Germinal center (tissue), 1 donor: ENCODE measurements at places on chromosomes 13 and 19.

GRCh38 chr19:39843919-39844793 is 2.0 kb downstream of the FBL start:
- peak; percentile 54 for DNase-seq

DNA sequence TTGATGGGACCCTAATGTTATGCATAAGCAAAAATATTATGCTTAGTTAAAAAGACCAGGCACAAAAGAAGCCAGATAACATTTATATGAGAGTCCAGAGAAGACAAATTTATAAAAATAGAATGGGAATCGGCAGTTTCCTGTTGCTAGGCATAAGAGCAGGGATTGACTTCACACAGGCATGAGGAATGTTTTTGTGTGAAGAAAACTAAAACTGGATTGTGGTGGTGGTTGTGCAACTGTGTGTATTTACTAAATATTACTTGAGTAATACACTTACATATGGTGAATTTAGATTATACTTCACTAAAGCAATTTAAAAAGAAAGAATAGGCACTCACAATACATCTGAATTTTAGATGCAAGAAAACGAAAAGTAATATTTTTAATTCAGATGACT is 108.3 kb downstream of the SLITRK1 start:
- no peak for DNase-seq

- no peak for DNase-seq
These were observed 416.5 kb downstream of the EFNB2 start for GRCh38 chr13:106118996-106119395.

DNA sequence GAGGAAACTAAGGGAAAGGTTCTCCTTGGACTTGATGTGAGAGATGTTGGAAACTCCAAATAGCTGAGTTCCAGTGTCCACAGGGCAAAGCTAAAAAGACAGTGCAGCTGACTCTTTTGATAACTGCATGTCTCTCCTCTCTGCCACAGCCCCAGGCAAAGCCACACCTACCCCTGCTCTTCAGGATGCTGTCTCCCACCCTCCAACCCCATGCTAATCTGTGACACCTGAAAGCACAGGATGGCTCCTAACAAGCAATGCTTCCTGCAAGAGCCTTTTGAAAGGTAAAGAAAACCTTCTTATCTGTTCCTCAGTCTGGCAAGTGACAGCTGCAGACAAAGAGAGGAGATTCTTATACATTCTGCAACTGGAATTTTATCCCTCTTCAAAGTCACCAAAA is 14.5 kb downstream of the SLC46A3 start:
- DNase-seq, result no peak

- DNase-seq, result no peak
These were observed 2.1 kb downstream of the SLC27A5 start for GRCh38 chr19:58509731-58510083.

GRCh38 chr19:39154629-39155100 is 29.1 kb downstream of the PAK4 start:
- no peak for DNase-seq

- no peak for DNase-seq
These were observed 25.3 kb downstream of the POMP start for GRCh38 chr13:28684257-28684656.

DNA sequence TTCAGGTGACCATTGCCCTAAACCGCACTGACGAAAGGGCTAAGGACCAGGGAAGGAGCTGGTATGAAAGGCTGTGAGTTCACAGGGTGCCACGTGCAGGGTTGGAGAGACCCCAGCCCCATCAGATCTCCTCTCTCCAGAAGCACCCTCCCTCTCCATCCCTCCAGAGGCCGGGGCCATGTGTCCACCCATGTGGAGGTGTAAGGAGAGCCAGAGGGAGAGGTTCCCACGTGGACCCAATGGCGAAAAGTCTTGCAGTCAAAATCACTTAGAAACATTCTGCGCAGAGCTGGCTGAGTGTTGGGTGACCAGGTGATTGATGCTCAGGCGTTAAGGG is 168.3 kb downstream of the COL4A1 start:
- no peak for DNase-seq

DNA sequence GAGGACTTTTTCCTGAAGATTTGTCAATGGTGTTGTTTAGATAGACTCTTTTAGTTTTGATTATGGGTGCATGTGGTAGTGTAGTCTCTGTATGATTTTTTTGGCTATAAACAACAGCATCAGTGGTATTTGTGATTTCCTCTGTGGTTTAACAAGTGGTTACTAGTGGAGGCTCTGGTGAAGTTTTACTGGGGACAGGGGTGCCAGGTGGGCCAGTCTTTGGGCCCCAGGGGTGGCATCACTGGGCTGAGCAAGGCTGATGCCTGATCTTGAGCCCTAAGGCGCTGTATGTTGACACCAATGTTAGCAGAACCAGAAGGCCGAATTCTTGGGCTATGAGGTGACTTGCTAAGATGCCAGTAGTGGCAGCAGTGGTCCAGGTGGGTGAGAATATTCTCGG is 811.4 kb downstream of the DACH1 start:
- no peak for DNase-seq

- DNase-seq, result no peak
These were observed 216.4 kb downstream of the DCT start for GRCh38 chr13:94263038-94263437.

DNA sequence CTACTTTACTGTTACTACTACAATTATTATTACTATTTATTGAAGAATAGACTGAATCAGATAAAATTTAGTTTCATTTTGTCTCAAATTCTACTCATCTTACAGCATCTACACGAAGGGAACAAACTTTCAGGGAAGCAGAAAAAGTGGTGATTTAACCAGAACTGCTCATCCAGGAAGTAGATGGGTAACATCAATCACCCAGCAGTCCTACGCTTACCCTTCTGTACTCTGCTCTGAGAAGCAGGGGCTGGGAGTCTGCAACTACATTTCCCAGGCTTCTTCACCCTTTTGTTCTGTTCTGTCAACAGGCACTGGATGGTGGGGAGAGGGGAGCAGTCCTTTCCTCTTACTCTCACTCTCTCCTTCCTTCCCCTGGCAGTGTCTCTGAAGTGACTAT is 31.4 kb upstream of the GGACT start:
- no peak for DNase-seq

DNA sequence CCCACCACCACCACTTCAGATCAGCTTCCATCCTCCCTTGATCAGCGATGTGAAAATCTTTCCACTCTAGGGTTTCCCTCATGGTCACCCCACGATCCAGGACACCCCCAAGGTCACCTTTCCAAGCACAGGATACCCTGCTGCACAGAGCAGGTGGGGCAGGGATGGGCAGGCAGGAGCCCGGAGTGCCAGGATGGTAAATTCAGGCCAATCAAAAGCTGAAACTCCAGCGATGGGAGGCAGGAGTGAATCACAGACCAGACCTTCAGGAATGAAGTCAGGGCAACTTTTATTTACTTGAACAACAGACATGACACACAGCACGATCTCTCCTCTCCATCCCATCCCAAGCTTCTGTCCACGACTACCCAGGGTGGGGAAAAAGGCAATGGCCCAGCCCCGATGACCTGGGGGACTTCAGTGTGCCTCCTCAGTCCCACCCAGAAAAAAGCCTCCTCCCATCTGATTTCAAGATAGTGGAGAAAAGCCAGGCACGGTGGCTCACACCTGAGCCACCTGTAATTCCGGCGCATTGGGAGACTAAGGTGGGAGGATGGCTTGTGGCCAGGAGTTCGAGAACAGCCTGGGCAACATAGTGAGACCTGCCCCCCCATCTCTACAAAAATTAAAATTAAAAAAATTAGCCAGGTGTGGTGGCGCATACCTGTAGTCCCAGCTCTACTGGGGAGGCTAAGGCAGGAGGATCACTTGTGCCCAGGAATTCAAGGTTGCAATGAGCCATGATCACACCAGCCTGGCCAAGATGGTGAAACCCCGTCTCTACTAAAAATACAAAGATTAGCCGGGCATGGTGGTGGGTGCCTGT is 39.2 kb downstream of the ZSWIM4 start:
- no peak for DNase-seq

GRCh38 chr19:40512473-40513344 is 45.9 kb downstream of the SPTBN4 start:
- DNase-seq, result no peak

DNA sequence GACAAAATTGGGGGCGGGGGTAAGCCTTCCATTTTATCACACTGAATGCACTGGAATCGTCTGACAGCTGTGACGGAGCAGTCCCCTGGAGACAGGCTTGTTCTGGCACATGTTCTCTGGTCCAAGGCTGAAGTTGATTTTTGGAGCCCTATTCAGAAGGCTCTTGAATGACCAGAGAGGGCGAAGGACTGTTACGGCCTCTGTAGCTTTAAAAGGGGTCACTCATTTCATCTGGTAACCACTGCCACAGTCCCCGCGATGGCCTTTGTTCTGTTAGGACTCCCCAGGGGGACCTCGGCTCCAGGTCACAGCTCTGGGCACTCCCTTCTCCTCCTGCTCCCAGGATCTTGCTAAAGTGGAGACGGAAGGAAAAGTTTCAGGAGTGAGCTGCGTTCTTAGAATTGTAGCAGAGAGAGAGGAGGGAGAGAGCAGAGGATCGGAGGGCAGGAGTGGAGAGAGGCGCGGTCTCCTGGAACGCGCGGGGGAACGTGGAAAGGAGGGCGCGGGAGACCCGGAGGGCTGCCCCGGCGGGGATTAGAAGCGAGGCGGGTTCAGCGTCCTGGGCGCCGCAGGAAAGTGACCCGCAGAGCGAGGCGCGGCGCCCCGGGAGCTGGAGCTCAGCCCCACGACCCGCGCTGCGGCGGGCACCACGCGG is 134.3 kb upstream of the MYO16 start:
- no peak for DNase-seq

DNA sequence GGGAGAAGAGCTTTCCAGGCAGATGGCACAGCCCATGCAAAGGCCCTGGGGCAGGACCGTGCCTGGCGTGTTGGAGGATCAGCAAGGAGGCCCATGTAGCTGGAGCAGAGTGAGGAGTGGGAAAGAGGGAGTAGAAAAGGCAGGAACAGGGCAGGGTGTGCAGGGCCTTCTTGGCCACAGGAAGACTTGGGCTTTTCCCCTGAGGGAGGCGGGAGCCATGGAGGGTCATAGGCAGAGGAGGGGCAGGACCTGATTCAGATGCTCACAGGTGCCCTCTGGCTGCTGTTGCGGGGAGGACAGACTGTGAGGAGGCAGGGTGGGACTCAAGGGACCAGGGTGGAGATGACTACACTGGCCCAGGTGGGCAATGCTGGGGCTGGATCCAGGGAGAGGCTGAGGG is 13.8 kb upstream of the PTPRS start:
- DNase-seq, result peak; percentile 45

GRCh38 chr19:29547361-29547960 is 21.7 kb downstream of the VSTM2B start:
- no peak for DNase-seq

- DNase-seq, result no peak
These were observed 6.2 kb downstream of the ABCC4 start for GRCh38 chr13:95295026-95295425.

- no peak for DNase-seq
These were observed 352.7 kb upstream of the SGCG start for GRCh38 chr13:22828081-22828480.

DNA sequence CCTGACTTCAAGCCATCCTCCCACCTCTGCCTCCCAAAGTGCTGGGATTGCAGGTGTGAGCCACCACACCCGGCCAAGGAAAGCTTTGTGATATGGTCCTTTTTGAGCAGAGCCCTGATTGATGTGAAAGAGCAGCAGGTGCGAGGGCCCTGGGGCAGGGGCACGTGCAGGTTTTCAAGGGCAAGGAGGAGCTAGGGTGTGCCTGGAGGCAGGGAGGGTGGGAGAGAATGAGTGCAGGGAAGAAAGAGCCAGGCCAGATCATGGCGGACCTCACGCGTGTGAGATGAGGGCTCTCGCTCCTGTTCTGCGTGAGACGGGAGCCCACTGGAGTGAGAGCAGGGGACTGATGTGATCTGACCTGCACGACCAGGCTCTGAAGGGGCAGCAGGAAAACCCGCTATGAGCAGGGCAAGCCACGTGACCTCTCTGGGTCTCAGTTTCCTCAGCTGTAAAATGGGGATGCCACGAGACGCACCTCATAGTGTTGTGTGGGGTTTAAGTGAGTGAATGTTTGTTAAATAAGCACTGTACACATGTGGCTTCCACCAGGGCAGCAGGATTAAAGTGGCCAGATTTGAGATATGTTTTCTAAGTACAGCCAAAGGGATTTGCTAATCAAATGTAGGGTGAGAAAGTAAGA is 25.8 kb downstream of the FAAP24 start:
- no peak for DNase-seq

- no peak for DNase-seq
These were observed 2.5 kb downstream of the ATP4B start for GRCh38 chr13:113655346-113656002.

- no peak for DNase-seq
These were observed 325.1 kb downstream of the DCT start for GRCh38 chr13:94154367-94154766.

DNA sequence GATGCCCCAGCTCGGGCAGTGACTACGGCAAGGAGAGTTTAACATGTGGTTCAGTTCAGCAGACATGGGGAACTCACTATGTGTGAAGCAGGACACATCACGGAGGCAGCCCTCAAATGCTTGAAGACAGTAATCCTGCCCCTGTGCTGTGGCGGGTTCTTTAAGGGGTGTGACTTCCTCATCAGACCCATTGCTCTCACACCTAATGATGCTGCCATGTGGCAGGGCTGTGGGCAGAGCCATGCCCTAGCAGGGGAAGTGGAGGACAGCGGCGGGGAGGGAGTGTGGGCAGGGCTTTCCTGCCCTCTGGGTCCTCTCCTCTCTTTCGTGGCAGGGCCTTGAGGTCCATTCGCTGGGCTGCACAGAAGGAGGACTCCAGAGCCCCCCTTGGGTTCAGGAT is 131.1 kb upstream of the GJB6 start:
- DNase-seq, result no peak

- no peak for DNase-seq
These were observed 22.0 kb downstream of the SIN3B start for GRCh38 chr19:16851031-16851712.

DNA sequence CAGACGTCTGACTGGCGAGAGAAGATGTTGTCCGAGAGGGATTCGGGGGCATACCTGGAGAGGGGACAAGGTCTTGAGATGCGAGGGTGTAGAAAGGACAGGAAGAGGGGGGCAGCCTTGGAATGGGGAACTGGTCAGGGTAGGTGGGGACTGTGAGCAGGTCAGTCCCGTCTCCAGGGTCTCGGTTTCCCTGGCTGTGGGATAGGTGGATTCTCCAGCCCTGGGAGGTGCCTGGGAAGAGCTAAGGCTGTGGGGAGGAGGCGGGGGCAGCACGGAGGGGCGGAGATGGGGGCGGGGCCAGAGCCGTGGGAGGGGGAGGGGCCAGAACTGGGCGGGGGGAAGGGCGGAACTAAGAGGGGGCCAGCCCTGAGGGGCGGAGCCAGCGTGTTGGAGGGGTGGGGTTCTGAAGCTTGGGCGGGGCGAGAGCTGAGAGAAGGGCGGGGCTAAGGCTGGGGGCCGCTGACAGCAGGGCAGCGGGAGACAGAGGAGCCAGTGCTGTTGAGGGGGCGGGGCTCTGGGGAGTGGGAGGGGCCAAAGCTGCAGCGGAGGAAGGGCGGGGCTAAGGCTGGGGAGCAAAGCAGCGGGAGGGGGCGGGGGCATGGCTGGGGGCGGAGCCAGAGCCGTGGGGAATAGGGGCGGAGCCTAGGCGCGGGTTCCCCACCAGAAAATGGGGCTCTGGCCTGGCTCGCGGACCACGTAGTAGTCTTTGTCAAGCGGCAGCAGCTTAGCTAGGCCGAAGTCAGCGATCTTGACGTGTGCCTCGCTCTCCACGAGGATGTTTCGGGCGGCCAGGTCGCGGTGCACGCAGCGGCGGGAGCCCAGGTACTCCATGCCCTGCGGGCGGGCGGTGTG is 9.5 kb upstream of the INSL3 start:
- DNase-seq, result peak; percentile 62

- DNase-seq, result no peak
These were observed 39.8 kb upstream of the SLC15A1 start for GRCh38 chr13:98792321-98792720.
